ENCODE measurements at places on chromosomes 16 and 17. TPM values are rescaled to one million over a fixed set of nuclear protein-coding genes. Genes with fewer than 3 reads are reported as not detected.

DNA sequence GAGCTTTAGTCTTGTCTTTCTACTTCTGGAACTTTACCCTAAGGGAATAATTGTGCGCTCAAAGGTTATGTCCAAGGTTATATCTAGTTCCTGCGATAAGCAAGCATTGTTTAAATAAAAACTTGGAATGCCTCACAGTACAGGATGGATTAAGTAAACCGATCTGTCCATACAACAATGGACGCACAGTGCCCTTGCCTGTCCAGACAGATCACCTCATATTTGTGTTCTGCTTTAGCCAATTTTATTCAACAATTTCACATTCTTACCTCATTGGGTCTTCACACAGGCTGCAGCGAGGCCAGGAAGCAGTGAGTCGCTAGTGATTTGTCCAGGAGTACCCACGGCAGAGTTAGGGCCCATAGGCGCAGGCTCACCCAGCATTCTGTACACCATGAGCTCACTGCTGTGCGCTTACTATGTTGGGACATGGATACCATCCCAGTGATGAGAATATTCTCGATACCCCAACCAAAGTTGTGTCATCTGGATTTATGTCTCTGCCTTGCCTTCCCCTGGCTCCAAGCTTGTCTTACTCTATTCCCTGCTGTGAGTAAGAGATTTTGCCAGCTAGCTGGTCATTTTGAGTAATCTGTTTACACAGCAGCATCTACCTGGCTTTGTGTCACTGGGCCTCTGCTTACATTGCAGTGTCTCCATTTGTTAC lies 39.8 kb downstream of the USP43 start:
- no peaks in the 10 kb centered on the region for H3K36me3 ChIP-seq
- H3K27me3 ChIP-seq: no peaks in the 10 kb centered on the region
- no peak overlapping the region for H3K4me3 ChIP-seq
- no peak overlapping the region for H3K27ac ChIP-seq

DNA sequence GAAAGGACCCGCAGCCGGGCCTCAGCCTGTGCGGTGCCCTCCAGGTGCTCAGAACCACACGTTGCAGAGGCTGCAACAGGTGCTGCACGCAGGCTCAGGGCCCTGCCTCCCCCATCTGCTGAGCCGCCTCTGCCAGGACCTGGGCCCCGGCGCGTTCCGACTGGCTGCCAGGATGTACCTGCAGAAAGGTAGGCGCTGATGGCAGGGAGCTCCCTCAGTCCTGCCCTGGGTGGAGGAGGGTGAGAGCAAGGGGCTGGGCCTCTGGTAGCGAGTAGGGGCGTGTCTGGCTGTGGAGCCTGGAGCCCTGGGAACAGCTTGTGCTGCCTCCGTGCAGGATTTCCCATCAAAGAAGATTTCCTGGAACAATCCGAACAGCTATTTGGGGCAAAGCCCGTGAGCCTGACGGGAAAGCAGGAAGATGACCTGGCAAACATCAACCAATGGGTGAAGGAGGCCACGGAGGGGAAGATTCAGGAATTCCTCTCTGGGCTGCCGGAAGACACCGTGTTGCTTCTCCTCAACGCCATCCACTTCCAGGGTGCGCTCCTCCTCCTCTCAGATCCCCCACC lies 4.4 kb downstream of the SERPINF2 start:
- H3K27ac ChIP-seq: no peak overlapping the region
- no peaks in the 10 kb centered on the region for H3K27me3 ChIP-seq
- H3K36me3 ChIP-seq: no peaks in the 10 kb centered on the region
- H3K4me3 ChIP-seq: no peak overlapping the region

DNA sequence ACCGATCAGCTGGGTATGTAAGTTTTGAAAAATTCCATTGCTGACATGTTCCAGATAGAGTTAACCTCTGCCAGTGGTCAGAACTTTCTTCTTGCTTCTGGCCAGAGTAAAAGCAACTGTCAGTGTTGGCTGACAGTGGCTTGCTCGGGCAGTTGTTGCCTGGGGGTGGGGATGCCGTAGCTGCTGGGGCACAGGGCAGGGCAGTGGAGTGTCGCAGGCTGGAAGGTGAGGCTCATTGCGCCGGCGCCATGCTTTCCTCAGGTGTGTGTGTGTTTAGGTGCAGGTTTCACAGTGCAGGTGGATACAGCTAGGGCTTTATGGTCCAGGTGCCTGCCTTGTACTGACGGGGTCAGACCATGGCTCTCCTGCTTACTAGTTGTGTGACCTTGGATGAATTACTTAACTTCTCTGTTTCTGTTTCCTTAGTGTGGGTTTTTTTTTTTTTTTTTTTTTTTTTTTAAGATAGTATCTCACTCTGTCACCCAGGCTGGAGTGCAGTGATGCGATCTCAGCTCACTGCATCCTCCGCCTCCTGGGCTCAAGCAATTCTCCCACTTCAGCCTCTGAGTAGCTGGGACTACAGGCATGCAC lies 156.4 kb downstream of the SNX29 start:
- no peak for DNase-seq
- H3K4me3 ChIP-seq: no peak overlapping the region
- H3K36me3 ChIP-seq: peaks cover 78% of the 10 kb centered on the region
- H3K27me3 ChIP-seq: no peaks in the 10 kb centered on the region
- no peaks in the 10 kb centered on the region for H3K4me1 ChIP-seq

The GPR142 gene
- total RNA-seq: not detected

GRCh38 chr17:28534740-28535375 lies 17.6 kb downstream of the UNC119 start:
- DNase-seq: no peak
- H3K27ac ChIP-seq: no peak overlapping the region
- H3K4me3 ChIP-seq: no peak overlapping the region
- H3K4me1 ChIP-seq: no peaks in the 10 kb centered on the region
- no peaks in the 10 kb centered on the region for H3K27me3 ChIP-seq
- no peaks in the 10 kb centered on the region for H3K36me3 ChIP-seq

The DLX3 gene
- not detected for total RNA-seq

Measured in B cell (primary cell).